NCI-H460 (cell line): ENCODE measurements at places on chromosomes 4 and X. TPM values are rescaled to one million over a fixed set of nuclear protein-coding genes. Genes with fewer than 3 reads are reported as not detected.

GRCh38 chr4:2253160-2254084 is 8.5 kb downstream of the MXD4 start:
- DNase-seq: no peak

DNA sequence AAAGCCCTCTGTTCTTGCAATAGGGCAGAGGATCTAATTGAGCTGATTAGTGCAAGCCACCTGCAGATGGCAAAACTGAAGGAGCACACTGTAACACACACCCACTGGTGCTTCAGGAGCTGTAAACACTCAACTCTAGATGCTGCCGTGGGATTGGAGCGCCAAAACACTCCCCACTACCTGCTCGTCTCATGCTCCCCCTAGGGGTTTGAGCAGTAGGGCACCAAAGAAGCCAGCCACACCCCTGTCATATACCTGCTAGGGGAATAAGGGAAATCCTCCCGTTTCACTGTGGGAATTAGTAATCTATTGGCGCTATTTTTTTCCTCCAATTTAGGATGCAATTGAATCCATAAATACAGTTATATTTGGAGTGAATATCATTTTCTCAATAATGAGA is 360.2 kb downstream of the GLUD2 start:
- no peak for DNase-seq

- DNase-seq: no peak
Observed at GRCh38 chr4:1061056-1061700, 49.8 kb downstream of the FGFRL1 start.

GRCh38 chr4:120830204-120830603 is 92.3 kb downstream of the PRDM5 start:
- DNase-seq: no peak

- DNase-seq: peak; percentile 73
Observed at GRCh38 chr4:83639849-83640493, 104.1 kb downstream of the GPAT3 start.

DNA sequence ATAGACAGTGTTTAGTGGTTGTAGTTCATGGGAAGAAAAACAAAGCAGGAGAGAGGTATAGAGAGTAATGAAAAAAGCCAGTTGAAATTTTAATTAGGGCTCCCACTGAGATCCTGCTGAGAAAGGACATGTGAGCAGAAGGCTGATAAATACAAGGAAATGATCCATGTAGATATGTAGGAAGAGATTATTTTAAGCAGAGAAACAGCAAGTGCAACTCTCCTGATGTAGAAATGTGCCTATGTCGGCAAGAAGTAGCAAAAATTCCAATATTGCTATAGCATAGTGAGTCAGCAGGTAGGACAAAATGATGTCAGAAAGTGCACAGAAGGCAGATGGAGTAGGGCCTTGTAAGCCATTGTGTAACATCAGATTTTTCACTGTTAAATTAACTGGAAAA is 1027.3 kb downstream of the PCDH18 start:
- peak; percentile 39 for DNase-seq

DNA sequence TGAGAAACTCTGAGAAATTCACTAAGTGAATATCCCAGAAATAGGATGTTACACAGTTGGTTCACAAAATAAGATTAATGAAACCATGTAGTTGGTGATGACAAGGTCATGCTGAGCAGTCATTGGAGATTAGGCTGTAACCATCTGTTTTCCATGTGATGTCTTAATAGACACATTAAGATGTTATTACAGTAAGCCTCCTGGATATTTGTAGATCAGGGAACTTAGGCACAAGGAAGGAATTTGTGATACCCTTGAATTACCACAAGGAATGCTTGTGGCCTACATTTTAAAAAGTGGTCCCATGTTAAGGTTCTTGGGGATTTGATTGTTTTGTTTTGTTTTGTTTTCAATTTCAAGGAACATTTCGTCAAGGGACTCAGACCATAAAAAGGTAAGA is 185.6 kb upstream of the BANK1 start:
- DNase-seq: no peak

GRCh38 chr4:184396570-184397515 is 77.5 kb downstream of the IRF2 start:
- no peak for DNase-seq

DNA sequence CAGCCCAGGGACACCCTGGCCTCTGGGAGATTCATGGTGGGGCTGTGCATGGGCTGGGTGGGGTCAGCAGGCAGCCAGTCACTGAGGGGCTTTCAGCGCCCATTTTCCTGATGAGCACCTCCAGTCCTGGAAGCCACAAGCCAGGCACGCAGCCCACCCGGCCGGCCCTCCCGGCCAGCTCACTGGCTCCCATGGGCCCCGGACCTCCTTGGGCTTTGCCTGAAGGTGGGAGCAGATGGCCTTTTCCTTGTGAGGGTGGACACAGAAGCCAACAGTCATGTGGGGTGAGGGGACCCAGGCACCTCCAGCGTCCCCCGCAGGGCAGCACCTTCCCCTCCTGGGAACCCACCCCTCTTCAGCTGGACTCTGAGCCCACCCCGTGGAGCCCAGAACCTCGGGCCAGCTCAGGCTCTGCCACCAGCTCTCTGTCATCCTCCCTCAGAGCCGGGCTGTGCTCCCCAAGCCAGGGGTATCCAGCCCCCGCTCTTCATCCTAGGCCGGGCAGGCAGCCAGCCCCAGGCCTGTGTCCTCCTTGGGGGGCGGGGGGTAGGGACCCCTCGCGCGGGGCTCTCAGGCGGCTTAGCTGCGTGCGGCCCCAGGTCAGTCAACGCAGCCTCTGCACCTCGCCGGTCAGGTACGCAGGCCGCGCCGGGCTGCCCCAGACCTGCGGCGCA is 798 bp upstream of the FGFR3 start:
- DNase-seq: no peak

GRCh38 chr4:182582245-182582644 is 334.9 kb downstream of the DCTD start:
- DNase-seq: no peak

DNA sequence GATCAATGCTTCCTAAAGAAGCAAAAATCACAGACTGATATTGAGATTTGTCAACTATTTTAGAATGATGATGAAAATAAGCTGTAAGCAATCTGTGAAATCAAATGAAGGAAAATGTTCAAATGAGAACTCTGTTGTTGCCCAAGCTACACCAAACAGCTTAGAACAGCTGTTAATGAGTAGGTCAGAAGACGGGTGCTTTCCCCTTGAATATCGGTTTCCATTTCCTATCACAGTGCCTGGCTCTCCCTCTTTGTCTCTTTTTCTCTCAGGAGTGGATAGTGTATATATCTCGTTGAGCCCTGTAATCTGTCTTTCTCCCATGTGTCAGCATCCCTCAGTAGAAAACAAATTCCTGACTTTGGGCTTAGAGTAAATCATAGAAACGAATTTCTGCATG is 1592.9 kb upstream of the TENM3 start:
- DNase-seq: no peak

GRCh38 chr4:72505314-72505744 is 63.7 kb downstream of the ADAMTS3 start:
- DNase-seq: peak; percentile 19

- DNase-seq: no peak
Observed at GRCh38 chr4:68535974-68536373, 40.1 kb downstream of the UGT2B17 start.

DNA sequence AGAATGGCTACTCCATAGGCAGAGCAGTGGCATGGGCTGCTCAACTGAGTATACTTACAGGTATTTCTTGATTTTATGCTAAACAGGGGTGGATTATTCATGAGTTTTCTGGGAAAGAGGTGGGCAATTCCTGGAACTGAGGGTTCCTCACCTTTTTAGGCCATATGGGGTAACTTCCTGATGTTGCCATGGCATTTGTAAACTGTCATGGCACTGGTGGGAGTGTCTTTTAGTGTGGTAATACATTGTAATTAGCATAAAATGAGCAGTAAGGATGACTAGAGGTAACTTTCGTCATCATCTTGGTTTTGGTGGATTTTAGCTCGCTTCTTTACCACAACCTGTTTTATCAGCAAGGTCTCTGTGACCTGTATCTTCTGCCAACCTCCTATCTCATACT is 48.2 kb upstream of the HPSE start:
- no peak for DNase-seq

Gene KCND1
- total RNA-seq: 0.58 and 0.72 TPM in 2 replicates

Gene NAA11
- not detected in 2 replicates for total RNA-seq

Gene UNC5C
- total RNA-seq: 0.02 TPM in 1 of 2 replicates, not detected in the other
